ENCODE measurements at places on chromosomes 13 and 19.

DNA sequence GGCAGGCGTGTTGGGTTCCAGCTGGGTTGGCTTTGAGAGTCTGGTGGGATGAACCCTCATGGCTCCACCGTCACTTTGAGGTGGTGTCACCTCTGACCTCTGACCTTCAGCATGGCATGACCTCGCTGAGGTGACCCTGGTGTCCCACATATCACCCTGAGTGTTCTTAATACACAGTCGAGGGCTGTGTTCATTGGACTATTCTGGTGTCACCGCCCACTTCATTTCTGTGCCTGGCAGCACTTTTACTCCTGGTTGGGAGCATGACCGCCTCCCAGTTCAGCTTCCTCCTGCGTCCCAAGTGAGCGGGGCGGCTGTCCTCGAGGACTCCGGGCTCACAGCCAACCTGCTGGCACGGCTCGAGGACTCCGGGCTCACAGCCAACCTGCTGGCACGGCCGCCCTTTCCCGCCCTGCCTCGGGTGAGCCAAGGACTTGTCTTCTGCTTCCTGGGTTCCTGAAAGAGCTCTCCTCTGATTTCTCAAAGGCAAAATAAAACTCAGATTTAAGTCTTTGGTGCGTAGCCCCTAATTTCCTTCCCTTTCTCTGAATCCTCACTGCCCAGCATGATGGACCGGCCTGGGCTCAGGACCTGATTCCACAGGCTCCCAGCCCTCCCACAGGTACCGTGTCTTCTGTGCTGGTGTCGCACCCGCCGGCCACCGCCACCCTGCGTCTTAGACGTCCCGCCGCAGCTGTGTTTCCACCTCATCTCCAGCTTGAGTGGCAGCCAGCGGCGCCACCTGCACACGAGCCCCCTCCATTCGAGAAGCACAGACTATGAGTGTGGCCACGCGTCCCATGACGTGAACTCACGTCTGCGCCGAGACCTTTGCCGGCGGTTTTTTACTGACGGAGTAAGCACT, 10.4 kb downstream of the ATP4B start:
- no peak for DNase-seq

DNA sequence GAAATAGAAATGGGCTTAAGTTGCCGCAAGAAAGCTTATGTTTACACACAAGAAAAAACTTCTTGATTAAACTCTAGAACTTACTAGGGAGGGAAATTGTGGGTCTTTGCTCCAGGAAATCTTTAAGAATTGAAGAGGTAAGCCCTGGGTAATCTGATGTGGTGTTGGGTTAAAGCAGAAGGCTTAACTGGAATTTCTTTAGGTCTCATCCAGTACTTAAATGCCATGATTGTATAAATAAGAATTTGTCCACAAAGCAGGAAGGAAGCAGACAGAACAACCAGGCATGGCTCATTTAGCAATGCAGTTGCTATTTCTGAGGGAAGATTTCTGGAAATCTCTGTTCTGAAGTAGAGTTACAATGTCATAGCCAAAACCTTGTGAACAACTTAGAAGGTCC, 360.4 kb downstream of the KLF5 start:
- DNase-seq, result no peak

DNA sequence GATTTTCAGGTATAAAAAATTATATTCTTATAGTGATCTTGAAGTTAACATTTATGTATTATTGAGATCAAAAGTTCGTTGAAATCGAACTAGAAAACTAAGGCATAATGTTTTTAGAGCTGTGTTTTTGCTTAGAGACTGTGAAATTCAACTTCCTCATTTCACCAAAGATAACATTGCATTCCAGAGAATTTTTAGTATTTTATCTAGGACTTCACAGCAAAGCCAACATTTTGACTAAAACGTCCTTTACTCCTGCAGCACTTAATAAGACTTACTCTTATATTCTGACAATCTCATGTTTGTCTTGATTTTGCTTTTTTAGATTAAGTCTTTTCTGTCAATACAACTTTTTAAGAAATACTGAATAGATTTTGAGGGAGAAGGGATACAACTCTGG, 4.7 kb downstream of the KCTD4 start:
- DNase-seq, result no peak

- no peak for DNase-seq
Observed at GRCh38 chr13:49213539-49213938, 6.6 kb upstream of the MLNR start.

DNA sequence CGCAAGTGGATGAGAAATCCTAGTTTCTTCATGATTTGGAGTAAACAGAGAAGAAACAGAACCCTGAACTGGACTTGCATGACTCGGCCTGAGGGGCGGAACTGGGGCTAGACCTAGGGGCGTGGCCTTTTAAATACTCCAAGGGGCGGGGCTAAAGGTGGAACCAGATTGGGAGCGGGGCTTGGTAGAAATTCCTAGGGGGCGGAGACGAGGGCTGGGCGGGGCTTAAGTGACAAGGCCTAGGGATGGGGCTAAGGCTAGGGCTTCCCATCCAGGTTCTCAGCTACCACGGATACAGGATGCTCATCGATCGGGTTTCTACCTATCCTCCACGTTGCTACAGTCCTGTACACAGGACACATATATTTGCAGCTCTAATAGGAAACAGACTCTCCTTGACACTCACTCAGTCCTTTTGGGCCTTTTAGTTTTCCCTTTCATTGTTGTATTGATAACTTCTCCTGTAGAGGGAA, 372 bp upstream of the ZNF699 start:
- DNase-seq, result peak; percentile 91

GRCh38 chr19:21143854-21144253, 2.0 kb downstream of the ZNF431 start:
- DNase-seq, result no peak

DNA sequence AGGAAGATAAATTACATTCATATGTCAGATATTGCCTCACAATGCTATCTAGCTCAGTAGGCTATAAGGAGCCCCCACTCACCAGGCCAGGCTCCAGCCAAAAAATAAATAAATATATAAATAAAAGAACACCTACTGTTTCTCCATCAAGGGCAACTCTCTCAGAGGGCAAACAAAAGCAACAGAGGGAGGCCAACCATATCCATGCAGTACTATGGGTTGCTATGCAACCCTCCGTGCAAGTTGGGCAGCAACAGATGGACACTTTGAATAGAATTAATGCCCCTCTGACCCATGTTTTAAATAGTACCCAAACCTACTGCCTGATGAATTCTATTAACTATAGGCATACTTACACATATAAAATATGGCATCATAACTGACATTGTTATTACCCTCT, 279.8 kb upstream of the EDNRB start:
- no peak for DNase-seq

GRCh38 chr19:11463391-11463790, 17.5 kb downstream of the ELAVL3 start:
- no peak for DNase-seq

- no peak for DNase-seq
Observed at GRCh38 chr19:48749571-48750198, 2.8 kb downstream of the FUT1 start.

- DNase-seq, result peak; percentile 65
Observed at GRCh38 chr19:43957891-43958290, 6.9 kb downstream of the ZNF221 start.

- peak; percentile 31 for DNase-seq
Observed at GRCh38 chr19:41616792-41617621, 9.9 kb downstream of the CEACAM4 start.

DNA sequence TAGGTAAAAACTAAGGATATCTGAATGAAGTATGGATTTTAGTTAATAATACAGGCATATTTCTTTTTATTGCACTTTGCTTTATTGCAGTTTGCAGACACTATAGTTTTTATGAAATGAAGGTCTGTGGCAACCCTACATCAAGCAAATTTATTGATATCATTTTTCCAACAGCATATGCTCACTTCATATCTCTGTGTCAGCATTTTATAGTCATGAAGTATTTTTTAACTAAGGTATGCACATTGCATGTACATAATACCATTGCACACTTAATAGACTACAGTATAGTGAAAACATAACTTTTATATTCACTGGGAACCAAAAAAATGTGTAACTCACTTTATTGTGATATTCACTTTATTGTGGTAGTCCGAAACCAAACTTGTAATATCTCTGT, 236.3 kb downstream of the SUCLA2 start:
- no peak for DNase-seq

GRCh38 chr19:3565139-3565538, 7.6 kb upstream of the HMG20B start:
- DNase-seq, result no peak

DNA sequence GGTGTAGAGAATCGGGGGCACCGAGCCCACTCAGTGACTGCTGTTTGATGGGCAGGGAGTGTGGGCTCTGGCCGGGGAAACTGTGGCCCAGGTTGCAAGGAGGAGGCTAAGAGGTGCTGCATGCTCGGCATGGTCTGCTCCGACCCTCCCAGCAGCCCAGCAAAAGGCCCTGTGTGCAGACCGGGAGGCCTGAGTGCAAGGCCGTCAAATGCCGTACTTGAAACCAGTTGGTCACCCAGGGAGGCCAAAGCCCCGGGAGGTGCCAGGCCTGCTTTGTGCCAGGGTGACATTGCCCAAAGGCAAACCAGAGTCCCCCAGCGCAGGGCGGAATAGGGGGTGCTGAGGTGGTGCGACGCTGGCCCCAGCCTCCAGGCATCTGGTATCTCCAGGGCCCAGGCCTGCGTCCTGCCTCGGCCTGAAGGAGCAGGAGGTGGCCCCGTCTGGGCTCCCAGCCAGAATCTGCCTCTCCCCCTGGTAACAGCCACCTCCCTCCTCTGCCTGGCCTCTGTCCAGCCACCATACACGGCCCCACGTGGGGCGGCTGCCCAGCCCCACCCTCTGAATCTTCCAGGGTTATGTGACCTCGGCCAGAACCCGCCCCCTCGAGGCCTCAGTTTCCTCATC, 4.0 kb downstream of the PIK3R2 start:
- DNase-seq, result peak; percentile 81

- no peak for DNase-seq
Observed at GRCh38 chr13:34764246-34764645, 177.8 kb upstream of the NBEA start.

GRCh38 chr19:35522745-35523327, 5.3 kb downstream of the SBSN start:
- DNase-seq, result no peak

DNA sequence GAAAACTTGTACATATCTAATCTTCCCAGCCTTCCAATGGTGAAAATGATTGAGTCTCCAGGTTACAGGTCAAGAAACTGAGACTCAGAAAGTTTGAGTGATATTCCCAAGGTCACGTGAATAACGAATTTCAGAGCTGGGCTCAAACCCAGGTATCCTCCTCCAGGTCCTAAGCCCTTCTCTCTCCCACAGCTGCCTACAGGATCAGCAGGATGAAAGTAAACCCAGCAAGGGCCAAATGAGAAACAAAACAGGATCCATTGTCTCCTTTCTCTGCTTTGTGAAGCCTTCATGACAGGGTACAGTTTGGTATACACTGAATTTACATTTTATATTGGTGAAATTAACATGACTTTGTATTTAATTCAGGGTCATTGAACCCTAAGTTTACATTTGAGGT, 208.1 kb downstream of the RBM26 start:
- DNase-seq, result no peak

DNA sequence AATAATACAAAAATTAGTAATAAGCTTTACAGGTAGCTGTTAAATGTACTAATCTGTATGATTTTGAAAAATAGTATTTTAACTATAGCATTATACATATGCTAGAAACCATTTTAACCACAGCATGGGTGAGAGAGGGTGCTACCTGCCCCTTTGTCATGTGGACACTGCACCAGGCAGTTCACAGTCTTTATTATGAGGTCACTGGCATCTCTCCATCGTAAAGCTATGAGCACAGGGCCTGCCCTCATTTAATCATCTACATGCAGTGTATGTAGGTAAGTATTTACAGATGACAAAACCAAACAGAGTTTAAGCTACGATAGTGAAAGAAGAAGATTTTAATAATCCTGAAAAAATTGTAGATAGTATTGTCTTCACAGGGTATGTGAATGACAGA, 21.7 kb downstream of the EDNRB start:
- DNase-seq, result no peak

- DNase-seq, result no peak
Observed at GRCh38 chr19:9916719-9917118, 19.6 kb downstream of the OLFM2 start.

GRCh38 chr13:70027551-70027950, 80.1 kb upstream of the ATXN8OS start:
- no peak for DNase-seq

DNA sequence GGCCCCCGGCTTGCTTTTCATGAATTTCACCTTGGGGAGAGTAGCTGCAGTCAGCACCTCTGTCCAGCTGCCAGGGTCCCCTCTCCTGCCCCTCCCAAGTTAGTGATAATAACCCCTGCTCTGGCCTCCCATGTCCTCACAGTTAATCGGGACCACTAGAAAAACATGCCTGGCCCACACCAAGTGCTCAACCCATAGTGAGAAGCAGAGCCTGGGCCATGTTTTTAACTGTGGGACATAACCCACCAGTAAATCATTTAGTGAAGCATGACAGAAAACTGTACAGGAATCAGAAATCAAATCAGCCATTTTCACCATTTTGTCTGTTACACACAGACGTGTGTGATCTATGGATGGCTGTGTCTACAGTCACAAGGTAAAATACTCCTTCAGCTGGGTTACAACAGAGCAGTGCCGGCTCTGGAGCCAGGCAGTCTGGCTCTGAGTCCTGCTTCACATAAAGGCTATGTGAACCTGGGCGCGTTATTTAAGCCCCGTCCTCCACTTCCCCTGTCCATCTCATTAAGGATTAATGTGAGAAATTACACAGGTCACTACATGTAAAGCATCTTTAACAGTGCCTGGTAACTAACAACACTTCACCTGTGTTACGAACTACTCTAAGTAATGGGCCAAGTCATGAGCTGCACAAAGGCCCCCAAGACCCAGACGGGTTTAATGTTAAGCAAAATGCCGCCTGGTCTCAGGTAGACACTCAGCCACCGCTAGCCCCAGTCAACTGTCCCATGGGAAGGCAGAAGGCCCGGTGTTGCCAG, 7.6 kb upstream of the ECH1 start:
- DNase-seq, result no peak

- DNase-seq, result no peak
Observed at GRCh38 chr19:47701717-47702552, 11.3 kb upstream of the EHD2 start.

- no peak for DNase-seq
Observed at GRCh38 chr19:924553-925086, 1.2 kb upstream of the ARID3A start.

- no peak for DNase-seq
Observed at GRCh38 chr13:36763126-36763722, 55.8 kb upstream of the RFXAP start.
